ENCODE measurements at places on chromosomes 2 and 18.

DNA sequence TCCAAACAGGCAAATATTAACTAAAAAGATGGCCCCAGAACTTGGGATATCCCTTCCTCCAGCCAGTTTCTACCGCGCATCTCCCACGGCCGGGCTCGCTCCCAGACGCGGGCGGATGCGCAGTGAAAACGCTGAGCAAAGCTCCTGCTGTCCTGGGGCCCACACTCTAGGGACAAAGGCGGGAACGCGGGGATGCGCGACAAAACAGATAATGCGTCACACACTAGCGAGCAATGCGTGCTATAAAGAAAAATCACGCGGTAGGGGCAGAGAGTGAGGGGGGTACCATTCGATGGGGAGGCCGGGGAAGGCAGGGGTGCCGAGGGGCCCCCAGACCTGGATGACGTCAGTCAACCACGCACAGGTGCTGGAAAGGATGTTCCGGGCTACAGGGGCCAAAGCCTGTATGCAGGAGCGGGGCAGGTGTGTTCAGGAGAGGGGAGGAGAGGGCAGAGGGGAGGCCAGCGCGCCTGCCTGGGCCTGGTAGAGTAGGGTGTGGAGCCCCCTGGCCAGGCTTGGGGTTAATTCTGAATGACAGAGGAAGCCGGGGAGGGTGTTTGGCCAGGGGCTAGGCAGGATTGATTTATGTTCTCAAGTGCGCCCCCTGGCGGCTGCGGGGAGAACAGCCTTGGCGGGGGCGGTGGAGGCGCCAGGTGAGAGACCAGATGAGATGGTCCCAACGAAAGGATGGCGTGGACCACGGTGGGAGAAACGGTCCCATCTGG, 14.9 kb upstream of the ITM2C start:
- peaks cover 44% of the 10 kb centered on the region for H3K27me3 ChIP-seq
- peaks cover 5% of the 10 kb centered on the region for H3K36me3 ChIP-seq
- DNase-seq = peak; percentile 53
- no peak overlapping the region for H3K4me3 ChIP-seq
- H3K27ac ChIP-seq = no peak overlapping the region

- H3K4me1 ChIP-seq = no peaks in the 10 kb centered on the region
- no peak overlapping the region for H3K27ac ChIP-seq
- no peak overlapping the region for H3K4me3 ChIP-seq
Observed at GRCh38 chr2:212264187-212264586, 274.4 kb downstream of the ERBB4 start.

DNA sequence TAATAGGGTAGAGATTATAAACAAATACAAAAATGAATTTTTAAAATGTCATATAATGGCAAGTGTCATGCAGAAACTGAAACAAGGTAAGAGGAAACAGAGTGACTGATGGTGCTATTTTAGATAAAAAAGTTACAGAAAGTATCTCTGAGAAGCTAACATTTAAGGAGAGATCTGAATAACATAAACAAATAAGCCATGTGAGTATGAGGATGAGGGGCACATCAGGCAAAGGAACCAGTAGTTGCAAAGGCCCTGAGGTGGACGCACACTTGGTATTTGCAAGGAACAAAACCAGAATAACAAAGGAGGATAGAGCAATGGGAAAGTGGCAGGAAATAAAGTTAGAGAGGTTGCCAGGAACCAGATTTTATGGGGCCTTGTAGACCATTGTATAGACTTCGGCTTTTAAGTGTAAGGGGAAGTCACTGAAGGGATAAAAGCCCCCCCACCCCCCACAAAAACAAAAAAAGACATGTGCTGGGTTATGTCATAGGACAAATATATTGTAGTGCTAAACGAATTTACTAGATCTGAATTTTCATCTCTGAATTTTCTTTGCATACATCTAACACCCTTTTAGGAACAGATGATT, 159.2 kb downstream of the DTNB start:
- H3K4me1 ChIP-seq = peaks cover 9% of the 10 kb centered on the region
- no peak for DNase-seq
- no peaks in the 10 kb centered on the region for H3K36me3 ChIP-seq
- no peak overlapping the region for H3K27ac ChIP-seq
- H3K4me3 ChIP-seq = no peak overlapping the region

GRCh38 chr2:10042301-10043161, 819 bp upstream of the KLF11 start:
- peaks cover 23% of the 10 kb centered on the region for H3K27me3 ChIP-seq

- no peak overlapping the region for H3K4me3 ChIP-seq
- peaks cover 49% of the 10 kb centered on the region for H3K27me3 ChIP-seq
- H3K36me3 ChIP-seq = no peaks in the 10 kb centered on the region
Observed at GRCh38 chr2:126770466-126770865, 114.5 kb downstream of the GYPC start.

GRCh38 chr2:64652231-64653108, 1.2 kb downstream of the SERTAD2 start:
- peak overlapping the region; percentile 78 for H3K4me3 ChIP-seq
- H3K27me3 ChIP-seq = no peaks in the 10 kb centered on the region
- H3K4me1 ChIP-seq = peaks cover 53% of the 10 kb centered on the region
- H3K36me3 ChIP-seq = peaks cover 40% of the 10 kb centered on the region

DNA sequence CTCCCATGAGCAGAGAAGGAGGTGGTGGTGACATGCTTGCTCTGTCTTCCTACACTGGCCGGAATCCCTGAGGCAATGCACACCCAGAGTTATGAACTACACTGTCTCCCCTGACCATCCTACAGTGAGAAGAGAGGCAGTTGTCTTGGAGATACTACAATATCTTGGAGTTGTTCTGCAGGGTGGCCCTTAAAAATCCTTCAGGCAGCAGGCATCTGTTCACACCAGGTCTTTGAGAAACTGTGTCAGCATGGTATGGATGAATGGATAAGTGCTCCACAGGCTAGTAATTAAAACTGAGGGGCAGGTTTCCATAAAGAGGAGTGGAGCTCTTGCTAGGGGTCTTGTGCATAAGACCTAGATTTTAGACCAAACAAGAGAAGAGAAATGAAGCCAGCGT, 223.7 kb upstream of the COPS8 start:
- no peak overlapping the region for H3K27ac ChIP-seq
- no peak for DNase-seq
- H3K4me1 ChIP-seq = no peaks in the 10 kb centered on the region
- no peaks in the 10 kb centered on the region for H3K27me3 ChIP-seq

- H3K27ac ChIP-seq = peak overlapping the region; percentile 98
- peaks cover 81% of the 10 kb centered on the region for H3K4me1 ChIP-seq
- H3K4me3 ChIP-seq = peak overlapping the region; percentile 63
- H3K27me3 ChIP-seq = no peaks in the 10 kb centered on the region
- H3K36me3 ChIP-seq = peaks cover 63% of the 10 kb centered on the region
Observed at GRCh38 chr18:3623769-3624545, 174.0 kb downstream of the TGIF1 start.

DNA sequence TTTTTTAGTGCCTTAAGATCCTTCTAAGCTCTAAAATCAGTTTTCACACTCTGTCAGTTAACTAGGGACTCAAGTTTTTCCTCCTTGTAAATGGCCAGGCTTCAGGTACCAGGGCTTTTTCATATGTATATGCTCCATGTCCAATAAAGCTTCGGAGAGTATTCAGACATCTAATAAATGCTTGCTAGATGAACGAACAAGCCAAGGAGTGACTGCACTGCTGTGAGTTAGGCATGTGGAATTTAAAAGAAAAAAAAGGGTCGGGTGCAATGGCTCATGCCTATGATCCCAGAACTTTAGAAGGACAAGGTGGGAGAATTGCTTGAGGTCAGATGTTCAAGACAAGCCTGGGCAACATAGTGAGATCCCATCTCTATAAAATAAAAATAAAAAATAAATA, 81.9 kb downstream of the CDH2 start:
- H3K4me3 ChIP-seq = no peak overlapping the region
- no peaks in the 10 kb centered on the region for H3K36me3 ChIP-seq
- H3K27ac ChIP-seq = no peak overlapping the region
- peaks cover 9% of the 10 kb centered on the region for H3K4me1 ChIP-seq
- H3K27me3 ChIP-seq = no peaks in the 10 kb centered on the region

DNA sequence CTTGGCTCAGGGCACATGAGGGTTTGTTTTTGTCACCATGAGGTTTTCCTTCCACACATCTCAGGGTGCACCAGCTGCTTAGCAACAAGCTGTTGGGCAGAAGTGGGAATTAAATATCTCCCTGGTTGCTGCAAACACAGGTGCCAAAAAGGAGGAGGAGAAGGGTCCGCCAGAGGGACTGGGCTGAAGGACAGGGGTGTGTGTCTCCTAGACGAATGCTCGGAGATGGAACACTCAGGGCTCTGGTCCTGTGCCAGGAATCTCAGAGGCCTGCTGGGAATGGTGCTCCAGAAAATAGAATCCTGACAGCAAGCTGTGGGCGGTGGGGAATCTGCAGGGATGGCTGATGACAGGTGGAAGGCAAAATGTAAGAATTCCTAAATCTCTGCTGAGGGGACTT, 94.5 kb downstream of the VSNL1 start:
- no peak overlapping the region for H3K4me3 ChIP-seq
- no peak for DNase-seq
- H3K4me1 ChIP-seq = no peaks in the 10 kb centered on the region
- H3K36me3 ChIP-seq = no peaks in the 10 kb centered on the region
- no peaks in the 10 kb centered on the region for H3K27me3 ChIP-seq

DNA sequence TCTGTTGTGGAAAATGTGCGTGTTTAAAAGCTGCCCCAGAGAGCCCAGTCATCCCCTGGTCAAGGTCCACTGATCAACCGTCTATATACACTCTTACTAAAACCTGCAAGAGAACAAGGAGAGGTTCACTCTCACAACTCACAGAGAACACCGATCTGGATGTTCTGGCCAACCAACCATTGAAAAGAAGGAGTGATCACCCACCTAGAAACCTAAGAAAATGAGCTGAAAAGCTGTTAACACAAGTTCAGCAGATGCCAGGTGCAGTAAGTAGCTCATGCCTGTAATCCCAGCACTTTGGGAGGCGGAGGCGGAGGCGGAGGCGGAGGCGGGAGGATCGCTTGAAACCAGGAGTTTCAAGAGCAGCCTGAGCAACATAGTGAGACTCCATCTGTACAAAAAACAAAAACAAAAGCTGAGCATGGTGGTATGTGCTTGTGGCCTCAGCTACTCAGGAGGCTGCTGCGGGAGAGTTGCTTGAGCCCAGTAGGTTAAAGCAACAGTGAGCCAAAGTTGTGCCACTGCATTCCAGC, 14.5 kb downstream of the ATG16L1 start:
- H3K4me1 ChIP-seq = no peaks in the 10 kb centered on the region
- H3K27me3 ChIP-seq = no peaks in the 10 kb centered on the region
- H3K36me3 ChIP-seq = peaks cover 40% of the 10 kb centered on the region

DNA sequence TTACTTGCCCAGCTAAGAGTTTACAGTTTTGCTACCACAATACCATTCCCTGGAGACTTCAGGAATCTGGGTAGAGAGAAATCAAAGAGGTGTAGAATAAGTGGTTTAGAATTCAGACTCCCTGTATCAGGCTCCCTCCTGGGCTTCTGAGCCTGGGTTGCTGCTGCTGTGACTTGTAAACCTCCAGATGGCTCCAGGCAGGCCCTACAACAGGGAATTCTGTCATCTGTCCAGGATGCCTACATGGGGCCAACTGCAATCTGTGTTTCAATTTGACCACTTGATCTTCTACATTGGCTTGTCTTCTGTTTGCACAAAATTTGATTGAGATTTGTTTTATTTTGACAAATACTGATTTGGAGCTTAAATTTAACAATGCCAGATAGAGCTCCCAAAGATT, 183.9 kb downstream of the RAD51AP2 start:
- H3K4me3 ChIP-seq = no peak overlapping the region
- no peaks in the 10 kb centered on the region for H3K27me3 ChIP-seq
- H3K4me1 ChIP-seq = no peaks in the 10 kb centered on the region
- no peak overlapping the region for H3K27ac ChIP-seq

DNA sequence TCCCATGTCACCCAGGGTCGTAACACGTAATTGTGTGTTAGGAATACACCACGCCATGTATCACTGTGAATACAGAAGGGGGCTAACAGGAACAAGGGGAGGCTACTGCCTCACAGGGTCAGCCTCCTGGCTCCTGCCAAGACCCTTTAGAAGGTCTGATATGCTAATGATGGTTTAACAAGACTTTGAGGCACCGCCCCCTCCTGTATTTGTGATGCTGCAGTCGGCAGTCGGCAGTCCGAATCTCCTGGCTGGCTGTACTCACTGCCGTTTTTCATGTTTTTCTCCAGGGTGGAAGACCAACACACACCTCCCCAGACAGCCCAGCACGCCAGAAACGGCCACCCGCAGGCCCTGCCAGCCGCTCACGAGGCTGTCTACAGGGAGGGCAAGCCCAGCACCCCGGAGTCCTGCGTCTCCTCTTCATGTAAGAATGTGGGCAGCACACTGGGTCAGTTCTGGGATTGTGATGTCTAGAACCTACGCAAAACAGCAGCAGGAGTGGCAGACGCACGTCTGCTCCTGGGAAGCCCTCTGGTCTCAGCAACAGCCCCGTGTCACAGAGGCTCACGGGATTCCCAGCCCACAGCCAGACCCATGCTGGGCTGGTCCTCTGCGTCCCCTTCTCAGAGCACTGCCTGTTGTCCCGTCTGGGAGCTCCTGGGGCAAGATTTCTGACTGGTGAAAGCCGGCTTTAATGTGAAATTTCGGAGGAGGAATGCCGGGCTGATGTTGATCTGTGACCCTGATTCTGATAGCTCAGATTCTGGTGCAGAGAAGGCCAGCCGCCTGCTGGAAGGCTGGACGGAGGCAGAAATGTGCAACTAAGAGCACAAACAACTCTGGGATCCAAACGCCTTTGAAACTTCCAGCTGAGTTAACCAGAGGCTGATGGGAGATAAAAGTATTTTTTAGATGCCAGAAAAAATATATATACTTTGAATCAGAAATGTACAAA, 39.7 kb upstream of the B3GNT7 start:
- no peaks in the 10 kb centered on the region for H3K36me3 ChIP-seq
- H3K27me3 ChIP-seq = no peaks in the 10 kb centered on the region
- H3K4me3 ChIP-seq = no peak overlapping the region

GRCh38 chr18:63175264-63175663, 144.3 kb downstream of the BCL2 start:
- H3K4me1 ChIP-seq = no peaks in the 10 kb centered on the region
- H3K4me3 ChIP-seq = no peak overlapping the region
- H3K27ac ChIP-seq = no peak overlapping the region
- no peaks in the 10 kb centered on the region for H3K36me3 ChIP-seq
- peaks cover 18% of the 10 kb centered on the region for H3K27me3 ChIP-seq

DNA sequence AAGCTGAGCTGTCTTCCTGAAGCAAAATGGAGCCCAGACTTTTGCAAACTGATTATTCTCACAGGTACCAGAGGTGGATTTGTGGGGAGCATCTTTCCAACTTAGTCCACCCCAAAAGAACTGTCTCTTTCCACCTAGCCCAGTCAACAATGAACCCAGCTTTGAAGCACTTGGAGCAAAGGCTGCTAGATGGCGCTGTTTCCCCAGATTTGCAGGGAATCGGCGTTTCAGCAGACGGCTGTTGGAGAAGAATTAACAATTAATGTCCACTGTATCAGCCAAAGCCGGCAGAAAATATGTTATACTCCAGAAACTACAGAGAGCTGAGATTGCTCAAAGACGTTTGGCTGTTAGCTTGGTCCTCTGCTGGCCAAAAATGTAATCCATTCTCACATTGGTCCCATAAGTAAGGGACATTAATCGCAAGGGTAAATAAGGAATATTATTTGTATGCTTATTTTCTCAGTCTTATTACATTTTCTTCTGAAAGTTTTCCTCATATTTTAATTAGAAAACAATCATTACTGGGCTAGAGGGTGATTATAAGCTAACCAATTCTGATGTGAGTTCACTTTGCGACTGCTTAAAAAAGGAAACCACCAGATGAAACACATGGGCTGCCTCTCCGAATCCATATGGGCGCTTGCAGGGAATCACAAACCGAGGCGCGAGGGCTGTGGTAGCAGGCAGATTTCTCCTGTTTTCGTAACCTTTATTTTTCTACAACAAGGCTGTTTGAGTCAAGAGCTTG, 423.8 kb upstream of the MEX3C start:
- DNase-seq = peak; percentile 66
- no peak overlapping the region for H3K4me3 ChIP-seq
- no peaks in the 10 kb centered on the region for H3K4me1 ChIP-seq
